ENCODE measurements at places on chromosomes 13 and 19.

DNA sequence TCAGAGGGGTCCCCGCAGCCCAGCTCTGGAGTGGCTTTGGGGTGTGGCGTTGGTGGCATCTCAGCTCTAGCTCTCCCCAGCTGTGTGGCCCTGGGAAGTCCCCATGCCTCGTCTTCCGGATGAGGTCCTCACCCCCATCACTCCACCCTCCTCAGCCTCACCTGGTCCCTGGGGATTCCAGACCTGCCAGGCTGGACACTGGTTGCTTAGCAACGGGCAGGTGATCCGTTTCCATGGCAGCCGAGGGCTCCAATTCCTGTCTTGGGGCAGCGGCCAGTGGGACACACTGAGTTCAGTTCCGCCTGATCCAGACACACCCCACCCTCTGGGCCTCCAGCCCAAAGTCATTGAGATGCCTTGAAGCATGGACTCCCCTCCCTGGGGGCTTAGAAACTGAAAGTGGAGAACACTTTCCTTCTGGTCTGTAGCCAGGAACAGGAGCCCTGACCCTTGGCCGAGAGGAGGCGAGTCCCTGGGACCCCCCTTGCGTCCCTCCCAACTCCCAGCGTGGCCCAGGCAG lies 7.7 kb upstream of the MISP start:
- no peak for DNase-seq

- no peak for DNase-seq
Measured at GRCh38 chr13:75341028-75341427, 140.9 kb downstream of the TBC1D4 start.

- DNase-seq: no peak
Measured at GRCh38 chr13:73224703-73225102, 165.9 kb downstream of the KLF5 start.

DNA sequence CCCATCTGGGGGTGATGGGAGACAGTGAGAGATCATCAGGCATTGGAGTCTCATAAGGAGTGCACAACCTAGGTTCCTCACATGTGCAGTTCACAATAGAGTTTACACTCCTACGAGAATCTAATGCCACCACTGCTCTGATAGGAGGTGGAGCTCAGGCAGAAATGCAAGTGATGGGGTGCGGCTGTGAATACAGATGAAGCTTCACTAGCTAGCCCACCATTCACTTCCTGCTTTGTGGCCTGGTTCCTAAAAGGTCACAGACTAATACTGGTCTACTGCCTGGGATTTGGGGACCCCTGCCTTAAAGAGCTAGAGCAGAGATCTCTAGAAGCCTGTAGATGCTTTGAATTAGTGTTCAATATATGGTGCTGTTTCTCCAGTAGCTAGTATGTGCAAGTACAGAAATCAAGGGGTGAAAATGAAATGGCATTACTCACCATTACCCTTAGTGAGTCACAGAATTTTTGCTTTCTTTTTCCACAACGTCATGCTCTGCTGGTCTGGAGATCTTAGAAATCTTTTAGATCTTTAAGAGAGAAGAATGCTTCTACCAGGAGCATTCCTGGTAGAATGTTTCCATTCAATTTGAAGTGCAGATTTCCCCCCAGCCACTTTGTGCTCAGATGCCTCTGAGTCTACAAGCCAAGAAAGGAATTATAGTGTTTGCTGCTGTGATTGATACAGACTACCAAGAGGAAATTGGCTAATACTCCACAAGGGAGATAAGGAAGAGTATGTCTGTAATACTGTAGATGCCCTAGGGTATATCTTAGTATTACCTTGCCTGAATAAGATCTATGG lies 2301.2 kb downstream of the PCDH9 start:
- no peak for DNase-seq

GRCh38 chr19:1311543-1312091 lies 25.9 kb downstream of the EFNA2 start:
- DNase-seq: no peak

DNA sequence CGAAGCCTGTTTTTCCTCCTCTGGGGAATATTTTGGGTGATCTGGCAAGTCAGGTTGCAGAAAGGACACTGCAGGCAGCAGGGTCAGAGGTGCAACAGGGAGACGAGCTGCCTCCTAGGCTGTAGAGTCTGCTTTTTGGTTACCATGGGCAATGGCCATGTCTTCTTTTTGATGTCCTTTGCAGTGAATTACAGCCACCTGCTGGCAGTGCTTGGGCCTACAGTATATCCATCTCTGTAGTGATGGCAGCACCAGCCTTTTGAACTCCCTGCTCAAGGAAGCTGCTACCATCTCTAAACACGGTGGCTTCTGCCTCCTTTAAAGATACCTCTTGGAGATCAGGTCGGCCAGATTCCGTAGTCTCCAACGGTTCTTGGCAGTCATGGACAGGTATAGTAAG lies 73.9 kb downstream of the WTIP start:
- DNase-seq: no peak

DNA sequence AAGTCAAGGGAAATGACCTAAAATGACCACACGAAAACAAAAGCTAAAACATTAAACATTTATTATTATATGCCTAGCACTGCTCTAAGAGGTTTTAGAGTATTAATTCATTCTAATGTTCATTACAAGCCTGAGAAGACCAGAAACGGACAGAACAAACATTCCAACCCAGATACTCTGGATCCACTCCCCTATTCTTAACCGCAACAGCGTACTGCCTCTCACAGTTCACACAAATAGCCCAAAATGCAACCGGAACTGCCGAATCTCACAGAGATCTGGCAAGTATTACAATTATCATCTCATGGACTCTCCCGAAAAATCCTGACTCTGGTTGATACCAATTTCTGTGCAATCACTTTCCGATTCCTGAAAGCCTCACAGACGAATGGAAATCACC lies 1.4 kb downstream of the ZNF780B start:
- no peak for DNase-seq

GRCh38 chr13:28058866-28059613 lies 41.3 kb downstream of the FLT3 start:
- no peak for DNase-seq

Data from naive B cell (primary cell).